ENCODE measurements at places on chromosomes 1 and 21. TPM values are rescaled to one million over a fixed set of nuclear protein-coding genes. Genes with fewer than 3 reads are reported as not detected.

CSF3R gene
- not detected for total RNA-seq

CATSPERE gene
- total RNA-seq = 4.7 TPM

BGLAP gene
- 0.33 TPM for total RNA-seq

ABCA4 gene
- total RNA-seq = not detected

TMCC2 gene
- 4.9 TPM for total RNA-seq

C1orf74 gene
- total RNA-seq = 3.7 TPM

LHX8 gene
- total RNA-seq = not detected

CD2 gene
- total RNA-seq = not detected

GPR3 gene
- 2.0 TPM for total RNA-seq

RASAL2 gene
- total RNA-seq = 36.3 TPM

ACTN2 gene
- total RNA-seq = 0.33 TPM

SYCP1 gene
- total RNA-seq = not detected

CFHR5 gene
- not detected for total RNA-seq

Measured in melanocyte of skin (primary cell).